ENCODE measurements at places on chromosomes 2 and 18.

GRCh38 chr18:78766651-78767533 is 212.7 kb upstream of the SALL3 start:
- DNase-seq = no peak

DNA sequence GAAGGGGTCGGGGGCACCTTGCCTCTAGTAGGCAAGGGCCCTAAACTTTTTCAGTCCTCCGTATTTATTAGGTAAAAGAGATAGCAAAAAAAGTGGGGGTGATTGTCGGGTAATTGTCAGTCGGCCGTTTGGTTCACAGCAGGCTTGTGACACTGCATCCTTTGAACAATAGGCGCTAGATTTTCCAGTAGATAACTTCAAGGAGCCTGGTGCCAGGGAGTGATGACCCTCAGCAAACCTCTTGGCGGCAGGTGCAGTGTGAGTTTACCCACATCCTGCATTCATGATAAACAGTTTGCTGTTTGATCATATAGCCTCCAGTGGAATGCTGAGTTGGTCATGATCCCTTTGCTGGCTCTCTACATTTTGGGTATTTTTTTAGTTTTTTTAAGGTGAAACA is 22.9 kb downstream of the SERPINB8 start:
- no peak for DNase-seq

GRCh38 chr2:65390134-65390533 is 42.3 kb downstream of the SPRED2 start:
- DNase-seq = no peak

GRCh38 chr2:45651415-45652089 is at the start of gene PRKCE:
Gene PRKCE (plus strand): TSS chr2:45651675.
- no peak for DNase-seq

- DNase-seq = no peak
Measured at GRCh38 chr2:107582487-107582886, 244.2 kb upstream of the RGPD4 start.

DNA sequence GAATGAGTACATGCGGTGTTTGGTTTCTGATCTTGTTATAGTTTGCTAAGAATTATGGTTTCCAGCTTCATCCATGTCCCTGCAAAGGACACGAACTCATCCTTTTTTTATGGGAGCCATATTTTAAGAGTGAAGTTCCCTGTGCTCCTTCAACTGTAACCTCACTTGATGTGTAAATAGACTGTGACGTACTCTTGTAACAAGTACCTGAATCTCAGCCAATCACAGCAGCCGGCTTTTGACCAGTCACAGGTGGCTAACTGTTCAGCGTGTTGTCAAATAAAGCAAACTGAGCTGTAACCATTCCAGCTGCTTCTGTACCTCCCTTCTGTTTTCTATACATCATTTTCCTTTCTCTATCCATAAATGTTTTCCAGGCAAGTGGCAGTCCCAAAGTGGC is 774.3 kb upstream of the HS6ST1 start:
- DNase-seq = no peak

DNA sequence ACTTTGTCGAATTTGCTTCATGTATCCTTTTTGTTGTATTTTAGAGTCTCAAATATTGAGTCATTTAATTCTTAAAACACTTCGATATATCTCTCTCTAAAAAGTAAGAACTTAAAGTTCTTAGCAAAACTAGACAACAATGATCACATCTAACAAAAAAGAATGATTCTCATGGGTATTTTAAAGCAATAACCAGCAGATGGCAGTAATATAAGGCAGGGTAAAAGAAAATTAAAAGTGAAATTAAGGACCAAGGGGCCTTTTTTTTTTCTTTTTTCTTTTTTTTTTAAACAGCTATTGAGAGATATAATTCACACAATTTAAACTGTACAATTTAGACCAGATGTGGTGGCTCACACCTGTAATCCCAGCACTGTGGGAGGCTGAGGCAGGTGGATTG is 9.9 kb upstream of the AOX1 start:
- DNase-seq = no peak

- DNase-seq = no peak
Measured at GRCh38 chr2:118310681-118311429, 222.6 kb downstream of the INSIG2 start.

- DNase-seq = no peak
Measured at GRCh38 chr2:118808429-118808809, 39.0 kb downstream of the EN1 start.

GRCh38 chr18:62539284-62540165 is 16.7 kb downstream of the ZCCHC2 start:
- DNase-seq = no peak

DNA sequence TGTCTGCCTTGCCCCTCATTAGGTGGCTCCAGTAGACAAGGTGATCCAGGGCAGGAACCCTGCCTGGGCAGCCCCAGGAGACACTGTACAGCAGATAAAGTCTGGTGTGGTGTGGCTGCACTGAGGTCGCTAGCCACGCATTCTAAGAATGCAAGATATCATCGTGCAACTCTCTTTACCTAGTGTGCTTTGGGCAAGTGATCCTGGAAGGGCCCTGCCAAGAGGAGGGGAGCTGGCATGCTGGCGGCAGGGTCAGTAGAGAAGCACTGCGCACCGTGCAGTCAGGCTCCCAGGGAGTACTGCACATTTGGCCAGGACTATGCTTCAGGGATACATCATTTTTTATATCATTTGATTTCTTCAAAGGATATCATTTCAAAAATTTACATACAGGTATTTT is 195.3 kb upstream of the SMAD2 start:
- no peak for DNase-seq

DNA sequence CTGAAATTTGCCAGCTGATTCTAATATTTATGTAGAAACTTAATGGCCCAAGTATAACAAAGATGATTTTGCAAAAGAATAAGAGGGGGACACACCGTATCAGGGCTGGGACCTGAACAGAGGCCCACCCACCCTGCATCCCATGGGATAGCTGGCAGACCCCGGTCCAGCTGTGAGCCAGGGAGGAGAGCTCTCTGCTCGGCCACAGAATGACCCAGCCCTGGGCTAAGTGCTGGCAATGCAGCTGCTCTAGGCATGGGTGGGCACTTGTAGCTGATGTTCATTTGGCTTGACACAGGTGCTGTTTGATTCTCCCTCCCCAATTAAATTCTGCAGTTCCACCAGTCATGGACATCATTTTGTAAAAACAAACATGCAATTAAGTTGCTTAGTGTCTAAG is 522.8 kb upstream of the RAB6C start:
- DNase-seq = no peak

DNA sequence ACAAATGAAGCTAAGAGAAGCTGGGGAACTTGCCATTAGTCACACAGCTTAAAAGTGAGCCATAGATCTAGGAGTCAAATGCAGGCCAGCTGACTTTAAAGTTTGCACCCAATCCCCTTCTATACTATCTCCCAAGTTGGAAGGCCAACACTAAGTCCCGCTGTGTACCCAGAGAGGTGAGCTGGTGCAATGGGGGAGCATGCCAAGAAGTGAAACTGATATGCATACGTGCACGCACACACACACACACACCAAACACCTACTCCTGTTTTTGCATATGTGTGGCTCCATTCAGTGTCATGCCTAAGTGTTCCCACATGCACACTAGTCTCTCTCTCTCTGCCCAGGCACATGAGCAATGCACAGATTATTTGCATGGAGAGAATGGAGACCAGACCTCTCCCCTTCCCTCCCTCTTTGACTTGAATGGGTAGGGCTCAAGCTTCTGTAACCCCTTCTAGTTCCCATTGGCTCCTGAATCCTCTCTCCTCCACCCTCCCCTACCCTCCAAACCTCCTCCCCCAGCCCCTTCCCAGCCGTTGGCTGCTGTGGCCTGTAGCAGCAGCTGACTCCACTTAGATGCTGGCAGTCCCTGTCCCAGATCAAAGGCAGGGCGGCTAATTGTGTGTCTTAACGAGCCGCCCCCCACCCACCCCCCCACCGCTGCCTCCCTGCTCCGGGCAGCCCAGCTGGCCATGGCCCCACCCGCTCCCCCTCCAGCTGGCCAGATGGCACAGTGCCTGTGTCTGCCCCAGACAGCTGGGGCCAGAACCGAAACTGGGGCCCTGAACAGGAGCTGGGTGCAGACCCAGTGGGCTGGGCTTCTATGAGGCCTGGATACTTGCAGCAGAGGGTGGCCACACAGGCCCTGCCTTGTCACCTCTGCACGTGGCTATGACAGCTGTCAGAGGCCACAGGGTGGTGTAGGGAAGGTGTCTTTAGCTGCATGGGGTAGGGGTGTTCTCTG is 5.6 kb downstream of the WNT10A start:
- DNase-seq = no peak

DNA sequence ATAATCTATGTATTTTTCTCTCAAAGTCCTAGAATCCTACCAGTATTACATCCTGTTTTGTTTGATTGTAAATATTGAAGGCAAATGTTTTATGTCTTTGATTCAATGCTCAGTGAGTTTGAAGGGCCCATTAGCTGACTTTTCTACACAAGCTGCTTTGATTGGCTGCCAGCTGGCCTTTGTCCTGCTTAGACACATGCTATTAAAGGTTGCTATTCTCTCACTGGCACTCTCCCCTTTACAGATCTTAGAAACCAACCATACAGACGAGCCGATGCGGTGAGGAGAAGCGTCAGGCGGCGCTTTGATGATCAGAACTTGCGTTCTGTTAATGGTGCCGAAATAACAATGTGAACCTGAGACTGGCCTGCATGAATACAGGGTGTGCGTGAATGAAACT is 69.7 kb downstream of the PRPF40A start:
- no peak for DNase-seq

GRCh38 chr2:119255760-119256581 is 32.3 kb downstream of the STEAP3 start:
- peak; percentile 81 for DNase-seq

DNA sequence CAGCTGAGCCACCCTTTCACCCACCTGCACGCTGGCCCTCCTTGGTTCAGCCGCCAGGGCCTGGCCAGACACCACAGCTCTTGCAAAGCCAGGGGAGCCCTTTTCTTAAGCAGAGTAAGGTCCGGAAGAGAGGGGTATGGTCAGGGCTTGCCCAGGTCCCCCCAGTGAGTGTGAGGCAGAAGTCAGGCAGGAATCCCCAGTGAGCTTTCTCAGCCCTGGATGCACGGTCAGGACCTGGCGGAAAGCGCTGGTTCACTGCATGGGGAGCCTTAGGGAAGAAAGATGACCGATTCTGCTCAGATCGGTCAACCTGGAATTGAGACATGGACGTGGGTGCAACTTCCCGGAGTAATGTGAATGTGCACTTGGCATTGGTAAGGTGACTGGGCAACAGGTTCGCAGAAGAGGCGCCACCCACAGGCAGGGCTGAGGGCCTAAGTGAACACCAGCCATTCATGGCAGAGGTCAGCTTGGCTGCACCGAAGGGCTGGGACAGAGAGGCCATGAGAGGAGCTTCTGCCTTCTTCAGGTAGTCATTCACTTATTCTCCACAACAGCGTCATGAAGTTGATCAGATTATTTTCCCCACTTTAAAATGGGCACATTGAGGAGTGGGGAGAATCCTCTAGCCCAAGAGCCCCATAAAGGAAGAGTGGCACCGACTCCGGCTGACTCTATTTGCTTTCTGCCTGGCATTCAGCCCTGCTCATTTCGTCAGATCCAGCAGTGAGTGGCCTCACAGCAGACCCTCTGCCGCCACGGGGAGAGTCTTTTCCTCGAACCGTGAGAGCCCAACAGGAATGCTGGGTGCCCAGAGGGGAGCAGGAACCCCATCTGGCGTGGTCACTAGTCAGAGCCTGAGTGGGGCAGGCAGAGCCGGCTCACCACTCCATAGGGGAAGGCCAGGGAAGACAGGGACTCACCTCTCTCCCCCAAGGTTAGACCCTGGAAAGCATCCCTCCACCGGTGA is 35.8 kb downstream of the SCTR start:
- DNase-seq = no peak

DNA sequence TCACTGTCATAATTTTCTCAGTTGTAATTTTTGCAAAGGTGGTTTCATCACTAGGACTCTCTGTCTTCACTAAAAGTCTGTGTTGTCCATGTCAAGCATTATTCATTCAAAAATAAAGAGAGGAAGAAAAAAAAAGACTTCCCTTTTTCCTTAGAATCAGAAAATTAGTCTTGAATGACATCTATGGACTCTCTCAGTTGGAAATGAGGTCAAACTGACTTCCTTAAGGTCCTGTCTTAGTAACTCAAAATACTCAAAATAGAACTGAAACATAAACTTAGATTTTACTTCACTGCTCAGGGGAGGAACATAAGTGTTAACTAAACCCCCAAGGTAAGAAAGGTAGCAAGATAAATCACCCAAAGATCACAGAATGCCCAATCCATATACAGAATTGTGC is 2.2 kb upstream of the ZNF407 start:
- DNase-seq = no peak

- peak; percentile 56 for DNase-seq
Measured at GRCh38 chr18:9147440-9148202, 11.0 kb downstream of the ANKRD12 start.

DNA sequence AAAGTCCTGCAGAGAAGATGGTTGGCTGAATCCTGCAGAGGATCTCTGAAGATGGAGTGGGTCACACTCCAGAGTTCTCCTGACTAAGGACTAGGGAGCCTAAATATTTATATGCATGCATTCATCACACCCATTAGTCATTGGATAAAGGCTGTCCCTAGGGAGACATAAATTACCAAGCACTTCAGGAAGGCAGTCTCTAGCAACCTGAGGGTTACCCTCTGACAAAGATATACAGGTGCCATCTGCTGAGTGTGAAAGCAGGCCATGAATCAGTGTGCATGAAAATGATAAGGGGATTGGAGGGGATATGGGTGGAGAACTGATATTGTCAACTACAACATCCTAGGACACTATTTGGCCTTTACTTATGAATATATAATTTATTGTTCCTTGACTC is 294.8 kb upstream of the DDX18 start:
- no peak for DNase-seq

GRCh38 chr2:222943820-222944219 is 83.0 kb downstream of the ACSL3 start:
- no peak for DNase-seq

DNA sequence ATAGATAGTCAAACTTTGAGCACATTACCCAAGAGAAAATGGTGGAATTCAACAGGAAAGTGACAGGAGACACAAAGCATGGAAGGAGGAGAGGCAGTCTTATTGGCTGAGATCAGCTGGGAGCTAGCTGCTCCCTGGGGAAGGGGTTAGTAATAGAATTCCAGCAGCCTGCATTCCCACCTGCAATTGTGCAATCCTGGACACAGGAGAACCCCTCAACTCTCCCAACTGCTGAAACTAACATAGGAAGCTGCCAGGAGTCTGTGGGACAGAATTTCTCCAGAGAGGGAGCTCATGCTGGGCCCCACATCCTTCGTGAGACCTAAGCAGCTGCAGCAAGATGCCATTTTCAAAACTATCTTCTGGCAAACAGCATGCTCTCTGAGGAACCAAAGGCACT is 69.8 kb upstream of the ACVR1C start:
- no peak for DNase-seq

- no peak for DNase-seq
Measured at GRCh38 chr2:169997140-169997887, 170.1 kb downstream of the UBR3 start.

- DNase-seq = no peak
Measured at GRCh38 chr2:170340693-170341068, 162.7 kb downstream of the MYO3B start.

- DNase-seq = peak; percentile 40
Measured at GRCh38 chr2:149562324-149562723, 25.3 kb downstream of the MMADHC start.

GRCh38 chr2:223238301-223238700 is 186.3 kb downstream of the KCNE4 start:
- no peak for DNase-seq

Measured in stromal cell of bone marrow (primary cell).